ENCODE measurements at places on chromosomes 4 and X. TPM values are rescaled to one million over a fixed set of nuclear protein-coding genes. Genes with fewer than 3 reads are reported as not detected.

The PDGFC gene
- 3.1 TPM for total RNA-seq

The PCDH7 gene
- 0.08 TPM for total RNA-seq

The GPC4 gene
- 0.05 TPM for total RNA-seq

The UGT2B11 gene
- total RNA-seq, result not detected

The RASGEF1B gene
- not detected for total RNA-seq

The NAA11 gene
- not detected for total RNA-seq

The KLF3 gene
- 11.2 TPM for total RNA-seq

The CPXCR1 gene
- total RNA-seq, result not detected

The SHOX gene
- total RNA-seq, result not detected

The USP46 gene
- 8.8 TPM for total RNA-seq

The UGT2B17 gene
- not detected for total RNA-seq

The ETDB gene
- not detected for total RNA-seq

The GAB3 gene
- total RNA-seq, result 0.67 TPM

The DCAF8L2 gene
- total RNA-seq, result not detected

The PGAM4 gene
- not detected for total RNA-seq

The DGAT2L6 gene
- not detected for total RNA-seq

Measured in A549 treated with Mapracorat at 1 μM for 4 hours (cell line).